ENCODE measurements at places on chromosomes 2 and 18. TPM values are rescaled to one million over a fixed set of nuclear protein-coding genes. Genes with fewer than 3 reads are reported as not detected.

CD8A gene
- 0.34 TPM for total RNA-seq

VWA3B gene
- not detected for total RNA-seq

SLC35F6 gene
- total RNA-seq, result 36.0 TPM

DUSP19 gene
- 0.41 TPM for total RNA-seq

NXPH2 gene
- not detected for total RNA-seq

FOXD4L1 gene
- total RNA-seq, result 0.31 TPM

AGXT gene
- total RNA-seq, result not detected

RGPD4 gene
- total RNA-seq, result not detected

REG3G gene
- not detected for total RNA-seq

SERPINB11 gene
- not detected for total RNA-seq

FAP gene
- total RNA-seq, result 0.08 TPM

CPO gene
- total RNA-seq, result not detected

TNFAIP6 gene
- 3.0 TPM for total RNA-seq

SIX3 gene
- 0.41 TPM for total RNA-seq

All from A549 treated with DMSO at 1 μM for 4 hours (cell line).